LNCaP clone FGC (cell line): ENCODE measurements at places on chromosomes 4 and X.

- no peak for DNase-seq
These were observed 40.1 kb upstream of the GPR78 start for GRCh38 chr4:8540072-8540471.

- no peak for DNase-seq
These were observed 53.1 kb upstream of the GLRA2 start for GRCh38 chrX:14476205-14476604.

DNA sequence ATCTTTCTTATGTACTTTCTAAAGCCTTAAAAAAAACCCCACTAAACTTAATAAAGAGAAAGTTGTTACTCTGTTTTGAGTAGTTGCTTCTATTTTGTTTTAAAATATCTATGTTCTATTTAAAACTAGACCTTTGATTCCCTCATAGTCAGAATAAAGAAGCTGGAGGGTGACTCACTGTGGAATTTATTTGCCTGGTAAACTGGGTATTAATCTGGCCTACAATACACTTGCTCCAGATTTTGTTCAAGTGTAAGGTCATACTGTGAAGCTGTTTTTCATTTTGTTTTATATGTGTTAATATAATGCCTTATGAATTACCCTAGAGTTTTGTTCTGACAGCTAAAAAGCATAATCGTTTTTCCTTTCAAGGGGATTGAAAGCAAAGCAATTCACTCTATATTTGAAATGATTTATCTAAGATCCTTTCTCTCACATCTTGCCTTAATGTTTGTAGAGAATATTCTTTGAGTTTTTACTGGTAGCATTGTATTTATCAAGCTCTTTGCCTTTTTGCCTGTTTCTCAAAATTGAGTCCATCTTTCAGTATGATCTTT lies 277.4 kb upstream of the PITX2 start:
- DNase-seq: no peak

- DNase-seq: no peak
These were observed 8.2 kb downstream of the FHIP1A start for GRCh38 chr4:151417164-151417571.

DNA sequence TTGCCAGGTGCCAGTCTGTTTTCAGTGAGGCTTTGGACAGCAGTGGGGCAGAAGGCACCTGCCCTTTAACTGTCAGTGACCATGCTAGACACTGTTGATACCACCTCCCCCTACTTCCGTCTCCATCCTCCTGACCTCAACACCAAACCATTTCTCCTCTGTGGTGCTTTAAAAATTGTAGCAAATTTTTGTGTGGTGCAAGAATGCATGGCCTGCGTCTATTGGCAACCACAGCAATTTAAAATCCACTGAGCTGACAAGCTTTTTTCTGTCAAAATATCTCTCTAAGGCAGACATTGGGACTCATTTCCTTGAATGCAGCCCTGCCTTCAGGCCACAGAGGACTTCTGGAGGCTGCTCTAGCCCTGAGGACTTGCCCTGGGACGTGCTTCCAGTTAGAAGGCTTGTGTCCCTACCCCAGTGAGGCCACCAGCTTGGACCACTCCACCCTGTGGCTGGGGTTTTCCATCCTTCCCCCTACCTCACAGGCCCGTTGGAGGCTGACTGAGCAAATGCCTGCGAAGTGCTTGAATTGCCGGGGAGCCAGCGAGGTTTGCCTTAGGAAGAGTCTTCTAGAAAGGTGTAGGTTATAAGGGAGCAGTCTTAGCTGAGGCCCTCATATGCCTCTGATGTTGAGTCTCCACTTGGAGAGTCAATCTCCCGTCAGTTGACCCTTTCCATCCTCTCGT lies 6.9 kb downstream of the PRRG3 start:
- no peak for DNase-seq

GRCh38 chr4:153570228-153570973 lies 104.2 kb downstream of the TMEM131L start:
- DNase-seq: no peak

DNA sequence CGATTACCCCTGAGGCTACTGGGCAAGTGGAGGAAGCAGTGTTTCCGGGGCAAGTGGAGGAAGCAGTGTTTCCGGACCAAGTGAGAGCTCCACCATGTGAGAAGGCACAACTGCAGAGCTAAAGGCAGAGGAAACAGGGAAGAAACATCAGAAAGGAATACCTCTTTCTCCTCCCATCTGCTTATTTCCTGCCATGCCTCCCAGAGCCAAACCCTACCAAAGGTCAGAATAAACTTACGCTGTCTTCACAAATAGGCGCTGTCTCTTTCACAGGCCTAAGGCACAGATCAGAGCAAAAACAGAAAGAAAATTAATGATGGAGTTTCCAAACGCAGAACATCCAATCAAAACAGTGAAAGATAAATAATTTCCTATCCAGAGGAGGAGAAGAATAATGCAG lies 153.0 kb downstream of the ATOH1 start:
- DNase-seq: no peak

- DNase-seq: no peak
These were observed 25.7 kb downstream of the CCKAR start for GRCh38 chr4:26464420-26465095.

- no peak for DNase-seq
These were observed 18.9 kb downstream of the GNRHR start for GRCh38 chr4:67735325-67735724.

- DNase-seq: no peak
These were observed 24.6 kb downstream of the NAP1L5 start for GRCh38 chr4:88672987-88673386.

DNA sequence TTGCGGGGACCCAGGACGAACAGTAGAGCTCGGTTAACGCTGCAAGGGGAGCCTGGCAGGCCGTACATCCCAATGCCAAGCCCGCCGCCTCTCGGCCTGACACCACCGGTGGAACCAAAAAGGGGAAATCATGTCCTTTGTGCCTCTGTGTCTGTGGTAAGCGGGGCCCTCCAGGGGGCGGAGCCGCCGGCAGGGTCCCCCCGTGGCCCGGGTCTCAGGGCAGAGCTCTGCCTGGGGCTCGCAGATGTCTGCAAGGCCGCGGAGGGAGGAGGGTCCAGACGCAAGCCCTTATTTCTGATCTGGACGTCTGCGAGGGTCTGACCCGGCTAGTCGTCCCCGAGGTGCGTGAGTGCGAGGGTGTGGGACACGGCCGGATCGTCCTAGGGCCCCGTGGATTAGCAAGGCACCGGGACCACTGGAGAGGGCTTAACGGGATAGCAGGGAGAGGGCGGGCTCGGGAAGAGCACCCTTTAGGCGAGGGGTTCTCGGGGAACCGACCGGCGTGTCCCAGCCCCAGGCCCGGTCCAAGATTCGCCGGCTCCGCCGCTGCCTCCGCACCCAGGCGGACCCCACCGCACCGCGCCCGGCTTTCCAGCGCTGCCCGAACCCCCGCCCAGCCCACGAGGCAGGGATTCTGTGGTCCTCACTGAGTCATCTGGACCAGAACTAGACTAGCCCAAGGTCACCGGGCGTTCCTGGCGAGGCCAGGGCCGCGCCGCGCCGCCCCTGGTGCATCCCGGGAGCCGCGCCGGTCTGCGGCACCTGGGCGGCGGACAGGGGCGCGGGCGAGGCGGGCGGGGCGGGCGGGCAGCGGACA lies 863 bp upstream of the FAM193A start:
- no peak for DNase-seq

DNA sequence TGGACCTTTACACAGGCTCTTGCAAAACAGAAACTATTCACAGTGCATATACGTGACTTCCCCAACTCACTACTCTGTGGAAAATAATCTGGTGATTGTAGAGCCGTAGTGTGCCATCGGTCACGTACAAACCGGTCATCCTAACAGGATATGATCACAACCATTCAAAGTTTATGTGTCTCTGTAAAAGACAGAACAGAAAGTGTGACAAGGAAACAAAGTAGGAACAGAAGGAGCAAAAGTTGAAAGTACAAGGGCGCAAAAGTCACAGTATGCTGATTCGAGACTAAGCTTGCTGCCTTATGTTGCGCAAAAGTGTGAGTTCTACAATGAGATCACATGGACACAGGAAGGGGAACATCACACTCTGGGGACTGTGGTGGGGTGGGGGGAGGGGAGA lies 18.6 kb downstream of the MEPE start:
- no peak for DNase-seq

- no peak for DNase-seq
These were observed 7.0 kb downstream of the SPP1 start for GRCh38 chr4:87982446-87983010.

- DNase-seq: no peak
These were observed 31.0 kb downstream of the SLC9B1 start for GRCh38 chr4:102988429-102989020.
